ENCODE measurements at places on chromosomes 3 and 15.

DNA sequence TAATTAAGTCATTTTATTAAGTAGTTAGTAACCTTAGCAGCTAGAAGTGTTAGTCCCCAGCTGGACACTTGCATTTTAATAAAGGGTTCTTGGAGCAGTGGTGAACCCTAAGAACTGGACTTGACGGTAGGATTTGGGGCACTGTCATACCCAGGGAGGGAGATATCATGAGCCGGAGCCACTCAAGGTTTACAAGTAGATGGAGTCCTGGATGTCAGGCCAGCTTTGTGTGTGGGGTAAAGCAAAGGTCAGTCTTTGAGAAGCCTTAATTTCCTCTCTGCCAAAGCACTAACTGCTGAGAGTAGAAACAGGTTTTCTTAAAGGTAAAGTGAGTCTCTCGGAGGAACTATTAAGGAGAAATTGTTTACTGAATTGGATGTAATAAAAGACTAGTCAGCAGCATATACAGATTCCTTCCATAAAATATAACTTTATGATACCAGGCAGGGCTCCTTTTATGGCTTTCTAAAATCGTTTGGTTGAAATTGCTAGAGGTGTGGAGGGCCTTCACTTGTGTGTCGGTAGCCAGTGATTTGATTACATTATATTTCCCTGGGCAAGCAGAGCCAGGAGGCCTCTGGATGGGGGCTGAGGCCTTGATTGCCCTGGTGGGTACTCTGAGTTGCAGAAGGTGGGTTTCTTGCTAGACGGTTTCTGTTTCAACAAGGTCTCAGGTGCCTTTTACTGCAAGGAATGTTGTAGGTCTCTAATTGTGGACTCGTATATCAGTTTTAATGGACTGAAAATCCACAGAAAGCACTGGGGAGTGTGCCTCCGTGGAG lies 23.1 kb downstream of the SQOR start:
- no peak for DNase-seq

DNA sequence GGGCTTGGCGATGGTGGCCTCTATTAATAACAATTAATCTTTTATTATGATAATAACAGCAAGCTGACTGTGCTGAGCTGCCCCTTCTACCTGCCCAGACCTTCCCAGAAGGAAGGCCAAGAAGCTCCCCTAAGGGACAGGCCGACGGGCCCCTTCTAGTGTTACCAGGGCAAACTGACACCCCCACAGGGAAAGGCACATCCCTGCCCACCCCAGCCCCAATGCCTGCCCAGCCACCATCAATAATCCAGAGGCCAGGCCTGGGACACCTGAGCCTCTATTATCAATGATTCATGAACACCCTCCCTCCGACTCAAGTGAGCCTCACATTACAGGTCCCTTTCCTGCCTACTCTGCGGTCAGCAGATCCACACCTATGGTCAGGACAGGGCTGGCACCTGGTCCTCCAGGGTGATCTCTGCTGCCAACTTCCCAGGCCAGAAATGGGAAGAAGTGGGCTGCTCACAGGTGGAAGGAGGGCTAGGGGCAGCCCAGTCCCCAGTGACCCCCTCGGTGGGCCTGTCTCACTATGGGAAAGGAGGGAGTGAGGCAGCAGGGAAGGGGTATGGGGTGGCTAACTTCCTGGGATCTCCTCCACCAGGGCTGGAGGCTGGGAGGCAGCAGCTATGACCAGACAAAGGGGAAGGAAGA lies 1.8 kb downstream of the TWF2 start:
- no peak for DNase-seq

DNA sequence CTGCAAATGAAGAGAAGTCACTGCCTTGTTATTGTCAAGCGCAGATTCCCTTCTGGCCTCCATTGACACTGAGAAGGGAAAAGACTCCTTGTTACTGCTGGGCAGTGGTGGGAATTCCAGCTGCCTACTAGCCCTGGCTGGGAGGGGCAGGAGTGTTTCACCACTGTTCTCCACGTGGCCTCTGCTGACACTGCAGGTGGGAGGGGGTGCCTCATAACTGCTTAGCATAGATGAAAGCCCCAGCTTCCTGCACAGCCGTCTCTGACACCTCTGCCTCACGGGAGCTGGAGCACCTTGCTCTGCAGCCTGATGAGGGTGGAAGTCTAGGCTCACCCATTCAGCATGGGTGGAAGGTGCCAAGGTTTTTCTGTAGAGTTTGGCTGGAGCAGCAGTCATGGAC lies 52.1 kb downstream of the TM2D3 start:
- no peak for DNase-seq

DNA sequence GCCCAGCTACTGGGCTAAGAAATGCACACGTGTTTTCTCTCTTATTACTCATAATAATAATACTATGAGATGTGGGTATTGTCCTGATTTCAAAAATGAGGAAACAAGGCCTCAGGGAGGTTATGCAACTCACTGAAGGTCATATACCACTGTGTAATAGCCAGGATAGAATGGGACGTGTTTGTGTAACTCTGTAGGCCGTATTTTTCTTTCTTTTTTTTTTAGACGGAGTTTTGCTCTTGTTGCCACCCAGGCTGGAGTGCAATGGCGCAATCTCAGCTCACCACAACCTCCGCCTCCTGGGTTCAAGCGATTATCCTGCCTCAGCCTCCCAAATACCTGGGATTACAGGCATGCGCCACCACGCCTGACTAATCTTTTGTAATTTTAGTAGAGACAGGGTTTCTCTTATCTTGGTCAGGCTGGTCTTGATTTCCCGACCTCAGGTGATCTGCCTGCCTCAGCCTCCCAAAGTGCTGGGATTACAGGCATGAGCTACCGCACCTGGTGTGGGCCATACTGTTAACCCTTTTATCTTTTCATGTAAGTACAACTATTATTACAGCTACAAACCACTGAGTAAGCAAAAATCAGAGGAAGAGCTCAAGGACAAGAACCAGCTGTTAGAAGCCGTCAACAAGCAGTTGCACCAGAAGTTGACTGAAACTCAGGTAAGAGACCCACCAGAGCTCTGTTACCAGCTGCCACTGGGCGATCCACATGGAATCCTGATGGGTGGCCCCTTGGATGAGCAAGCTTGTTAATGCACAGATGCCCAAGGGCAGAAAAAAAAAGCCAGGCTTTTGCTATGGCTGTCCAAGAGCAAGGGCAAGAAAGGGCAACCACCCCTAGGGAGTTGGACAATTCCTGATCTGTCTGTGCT lies 6.7 kb downstream of the KNSTRN start:
- no peak for DNase-seq

DNA sequence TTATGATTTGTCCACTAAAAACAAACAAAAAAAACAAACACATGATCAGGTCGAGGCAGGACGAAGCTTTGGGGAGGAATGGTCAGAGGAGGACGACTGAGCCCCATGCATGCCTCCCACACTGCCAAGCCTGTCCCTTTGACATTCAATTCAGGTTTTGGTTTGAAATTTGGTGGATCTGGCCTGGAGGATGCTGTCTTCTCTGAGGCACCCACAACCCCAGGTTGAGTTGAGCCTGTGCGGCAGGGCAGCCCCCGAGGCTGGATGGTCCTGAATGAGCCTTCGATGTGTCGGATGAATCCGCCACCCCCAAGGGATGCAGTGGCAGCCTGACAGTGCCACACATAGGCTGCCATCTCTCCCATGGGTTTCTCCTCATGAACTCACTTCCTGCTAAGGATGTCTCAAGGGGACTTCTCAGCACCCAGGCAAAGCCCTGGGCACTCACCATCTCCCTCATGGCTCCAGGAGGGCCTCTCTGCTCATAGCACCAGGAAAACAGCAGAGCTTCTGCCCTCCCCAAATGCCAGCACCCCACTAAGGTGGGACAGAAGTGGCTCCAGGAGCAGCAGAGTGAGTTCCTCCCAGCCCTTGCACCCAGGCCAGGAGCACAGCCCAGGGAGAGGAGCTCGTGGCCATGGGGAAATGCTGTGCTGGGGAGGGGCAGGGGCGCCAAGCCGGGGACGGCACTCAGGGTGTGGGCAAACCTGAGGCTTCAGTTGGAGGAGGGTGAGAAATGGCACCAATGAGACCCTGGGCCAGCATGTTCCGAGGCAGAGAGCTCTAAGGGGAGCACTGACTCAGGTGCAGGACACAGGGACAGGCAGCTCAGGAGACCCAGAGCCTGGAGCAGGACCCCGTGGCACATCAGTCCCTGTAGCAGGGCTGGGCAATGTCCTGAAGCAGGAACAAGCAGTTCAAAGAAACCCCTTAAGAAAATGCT lies 18.5 kb downstream of the PRR23E start:
- no peak for DNase-seq

GRCh38 chr3:4897765-4898453 lies 81.3 kb upstream of the BHLHE40 start:
- DNase-seq, result no peak

DNA sequence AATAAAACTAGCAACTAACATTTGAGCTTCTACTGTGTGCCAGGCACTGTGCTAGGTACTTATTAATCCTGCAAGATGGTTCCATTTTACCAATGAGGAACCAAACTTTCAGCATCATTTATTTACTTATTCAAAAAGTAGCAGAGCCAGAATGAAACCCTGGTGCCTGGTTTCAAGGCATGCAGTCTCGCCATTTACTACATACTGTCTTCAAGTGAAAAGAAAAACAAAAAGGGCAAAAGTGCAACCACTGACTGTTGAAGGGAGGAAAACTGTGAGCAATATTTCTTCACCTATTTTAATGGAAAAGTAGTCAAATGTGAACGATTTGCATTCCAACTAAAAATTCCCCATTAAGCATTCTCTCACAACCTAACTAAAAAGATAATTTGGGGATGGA lies 8.7 kb downstream of the DCUN1D1 start:
- DNase-seq, result peak; percentile 12

GRCh38 chr3:122996038-122996580 lies 31.5 kb downstream of the SEMA5B start:
- no peak for DNase-seq

GRCh38 chr3:128432971-128433836 lies 33.5 kb downstream of the DNAJB8 start:
- DNase-seq, result no peak

GRCh38 chr15:40951764-40952163 lies 1.5 kb upstream of the CHAC1 start:
- DNase-seq, result no peak

- peak; percentile 28 for DNase-seq
These were observed 30.8 kb downstream of the LAMP3 start for GRCh38 chr3:183131735-183132134.

- no peak for DNase-seq
These were observed 4.1 kb downstream of the MB21D2 start for GRCh38 chr3:192913540-192913939.

- no peak for DNase-seq
These were observed 35.1 kb downstream of the TMOD3 start for GRCh38 chr15:51864408-51865056.

All from skeletal muscle cell (primary cell).